ENCODE measurements at places on chromosomes 2 and 18.

GRCh38 chr2:88187038-88187676 is 17.0 kb downstream of the THNSL2 start:
- no peak for DNase-seq

DNA sequence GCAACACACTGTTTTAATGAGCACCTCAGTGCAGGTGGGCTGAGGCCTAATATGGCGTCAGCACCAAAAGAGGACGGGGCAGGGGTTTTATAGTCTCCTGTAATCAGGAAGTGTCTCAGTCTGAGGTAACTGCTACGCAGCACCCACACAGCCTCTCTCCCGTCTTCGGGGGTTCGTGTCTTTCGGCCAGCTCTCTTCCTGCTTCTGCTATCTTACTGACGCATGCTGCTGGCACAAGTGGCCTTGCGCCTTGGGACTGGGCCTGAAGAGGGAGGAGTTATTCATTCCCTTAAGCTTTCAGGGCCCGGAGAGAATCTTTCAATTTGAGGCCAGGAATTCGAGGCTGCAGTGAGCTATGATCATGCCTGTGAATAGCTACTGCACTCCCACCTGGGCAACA is 14.5 kb upstream of the PAPOLG start:
- DNase-seq, result no peak

DNA sequence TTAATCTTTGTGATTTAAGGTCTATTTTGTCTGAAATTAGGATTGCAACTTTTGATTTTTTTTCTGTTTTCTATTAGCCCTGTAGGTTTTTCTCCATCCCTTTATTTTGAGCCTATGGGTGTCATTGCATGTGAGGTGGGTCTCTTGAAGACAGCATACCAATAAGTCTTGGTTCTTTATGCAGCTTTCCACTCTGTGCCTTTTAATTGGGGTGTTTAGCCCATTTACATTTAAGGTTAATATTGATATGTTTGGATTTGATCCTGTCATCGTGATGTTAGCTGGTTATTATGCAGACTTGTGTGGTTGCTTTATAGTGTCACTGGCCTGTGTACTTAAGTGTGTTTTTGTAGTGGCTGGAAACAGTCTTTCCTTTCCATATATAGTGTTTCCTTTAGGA is 17.7 kb downstream of the EHBP1 start:
- DNase-seq, result no peak

DNA sequence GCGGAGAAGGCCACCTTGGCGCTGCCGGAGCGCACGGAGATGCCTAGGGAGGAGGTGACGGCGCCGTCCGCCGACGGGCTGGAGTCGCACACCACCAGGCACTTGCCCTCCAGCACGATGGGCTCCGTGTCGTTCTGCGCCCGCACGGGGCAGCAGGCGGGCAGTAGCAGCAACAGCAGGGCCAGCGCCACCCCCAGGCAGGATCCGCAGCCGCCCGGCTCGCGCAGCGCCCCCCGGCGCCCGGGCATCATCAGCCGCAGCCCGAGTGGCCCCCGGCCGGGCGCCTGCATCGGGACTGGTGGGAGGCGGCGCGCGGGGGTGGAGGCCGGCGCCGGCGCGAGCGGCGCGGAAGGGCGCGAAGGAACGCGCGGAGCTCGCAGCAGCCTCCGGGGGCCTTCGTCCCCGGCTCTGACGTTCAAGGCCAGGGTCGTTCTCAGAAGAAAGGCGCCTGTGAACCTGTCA is 2.2 kb downstream of the CBLN2 start:
- DNase-seq, result no peak

DNA sequence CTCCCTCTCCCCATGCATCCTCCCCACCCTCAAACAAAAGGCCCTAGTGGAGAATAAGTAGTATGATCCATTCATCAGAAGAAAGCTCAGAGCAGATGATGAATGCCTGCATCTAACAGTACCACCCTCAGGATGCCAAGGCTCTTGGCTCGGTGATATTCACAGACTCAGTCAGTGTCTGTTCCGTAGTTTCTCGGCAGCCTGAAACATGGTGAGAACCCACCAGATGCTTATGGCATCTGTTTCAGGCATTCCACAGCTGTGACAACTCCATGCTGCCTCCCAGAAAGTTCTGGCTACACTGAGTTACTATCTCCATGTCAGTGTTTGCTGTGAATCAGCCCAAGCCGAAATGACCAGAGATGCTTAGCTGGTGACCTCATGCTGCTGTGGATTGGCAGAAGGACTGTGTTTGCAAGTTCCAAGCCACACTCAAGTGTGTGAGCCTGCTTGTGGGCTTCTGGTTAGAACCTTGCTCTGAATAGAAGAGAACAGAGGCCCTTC is 83.9 kb downstream of the WDSUB1 start:
- DNase-seq, result no peak

Measured in CD4-positive, alpha-beta memory T cell (primary cell).